Renal cortex interstitium (tissue), 15 donors: ENCODE measurements at places on chromosomes 13 and 19. TPM values are rescaled to one million over a fixed set of nuclear protein-coding genes. Genes with fewer than 3 reads are reported as not detected.

STOML3 gene
- polyA plus RNA-seq = not detected

HIF3A gene
- 38.7 TPM for polyA plus RNA-seq

DNA sequence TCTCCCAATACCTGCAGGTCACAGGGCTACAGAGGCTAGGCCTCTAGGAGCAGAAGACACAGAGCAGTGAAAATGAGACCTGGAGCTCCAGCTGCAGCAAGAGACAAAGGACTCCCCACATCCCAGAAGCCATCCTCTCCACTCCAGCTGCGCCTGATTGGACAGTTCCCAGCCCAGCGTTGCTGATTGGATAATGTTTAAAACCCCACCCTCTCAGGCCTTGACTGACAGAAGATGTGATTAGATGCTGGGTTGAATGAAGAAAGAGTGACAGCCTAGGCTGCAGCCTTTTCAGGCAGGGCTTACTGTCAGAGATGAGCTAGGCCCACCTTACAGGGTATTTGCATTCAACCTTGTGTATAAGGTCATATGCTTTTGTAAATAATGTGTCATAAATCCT, 59.4 kb downstream of the ZNF708 start:
- no peak for DNase-seq

- DNase-seq = no peak
These were observed 850 bp downstream of the MTMR6 start for GRCh38 chr13:25286308-25286968.

GRCh38 chr13:27252467-27252866, 1.1 kb downstream of the RPL21 start:
- DNase-seq = no peak
